ENCODE measurements at places on chromosomes 3 and 15.

- DNase-seq = no peak
These were observed 129.2 kb downstream of the CCNL1 start for GRCh38 chr3:157030712-157031111.

GRCh38 chr15:101522091-101522490 is 32.6 kb upstream of the PCSK6 start:
- no peak for DNase-seq

DNA sequence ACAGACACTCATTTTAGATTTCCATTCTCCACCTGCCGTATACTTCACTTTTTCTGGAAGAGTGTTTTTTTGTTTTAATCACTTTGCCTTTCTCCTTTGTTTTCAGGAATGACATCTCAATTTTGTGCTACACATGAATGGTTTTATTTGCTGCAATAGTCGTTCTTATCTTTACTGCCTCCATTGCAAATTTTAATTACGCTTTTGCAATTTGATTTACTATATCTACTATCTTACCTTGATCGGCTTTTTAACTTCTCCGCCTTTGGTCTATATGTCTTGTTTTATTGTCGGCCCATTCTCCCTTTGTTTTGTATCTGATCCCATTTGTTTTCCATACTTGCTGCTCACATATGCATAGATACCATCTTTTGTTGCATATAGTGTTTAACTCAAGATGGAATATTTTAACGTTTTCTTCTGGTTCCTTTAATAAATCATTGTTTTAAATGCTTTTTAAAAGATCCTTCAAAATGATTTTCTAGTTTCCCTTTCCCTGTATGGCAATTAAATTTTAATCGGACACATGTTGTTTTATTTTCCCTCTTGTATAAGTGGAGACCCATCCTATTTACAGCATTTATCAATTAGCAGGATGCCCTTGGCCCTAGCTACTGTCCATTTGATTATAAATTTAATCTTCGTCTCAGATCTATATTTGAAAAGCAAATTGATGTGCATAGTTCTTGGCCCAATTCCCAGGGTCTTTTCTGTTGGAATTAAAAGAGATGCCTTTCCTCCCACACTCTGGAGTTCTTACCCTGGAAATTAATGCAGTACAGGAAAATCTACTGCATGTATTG is 97.2 kb upstream of the CNTN4 start:
- DNase-seq = no peak

- no peak for DNase-seq
These were observed 347.7 kb upstream of the TGFBR2 start for GRCh38 chr3:30258426-30259392.

- DNase-seq = no peak
These were observed 535.1 kb upstream of the CCDC54 start for GRCh38 chr3:106842151-106842550.
